Gastrocnemius medialis (tissue), 4 donors: ENCODE measurements at places on chromosomes 1 and 21.

DNA sequence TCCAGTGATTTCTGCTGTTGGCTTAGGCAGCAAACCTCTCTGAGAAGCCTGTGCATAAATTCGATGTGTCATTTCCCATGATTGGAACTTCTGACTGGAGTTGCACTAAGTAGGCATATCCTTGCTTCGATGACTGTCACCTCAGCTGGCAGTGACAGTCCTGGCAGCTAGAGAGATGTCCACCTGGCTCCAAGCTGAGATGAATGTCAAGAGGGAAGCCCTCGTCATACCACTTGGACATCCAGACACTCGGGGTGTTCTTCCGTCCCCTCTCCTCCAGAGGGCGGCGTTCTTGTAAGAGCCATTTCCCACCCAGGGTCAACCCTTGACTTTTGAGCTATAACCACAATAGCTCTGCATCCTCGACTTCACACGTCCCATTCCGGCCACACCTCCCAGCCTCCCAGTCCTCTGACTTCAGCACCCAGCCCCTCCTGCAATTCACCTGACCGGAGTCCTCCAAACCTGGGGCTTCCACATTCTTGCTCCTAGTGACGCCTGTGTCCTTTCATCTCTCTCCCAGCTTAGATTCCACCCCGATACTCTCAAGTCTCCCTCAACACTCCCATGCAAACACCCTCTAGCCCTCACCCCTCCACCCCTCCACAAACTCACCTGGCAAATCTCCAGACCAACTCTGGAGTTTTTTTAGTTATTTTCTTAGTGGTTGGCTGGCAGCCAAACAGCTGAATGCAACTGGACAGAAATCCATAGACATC lies 17.3 kb downstream of the CA6 start:
- DNase-seq: no peak

GRCh38 chr1:155127105-155127966 lies at the start of gene EFNA1:
TSS of gene EFNA1 (plus strand) at chr1:155127876. CDS start at chr1:155127978, 102 bp downstream.
- DNase-seq: peak; percentile 32

DNA sequence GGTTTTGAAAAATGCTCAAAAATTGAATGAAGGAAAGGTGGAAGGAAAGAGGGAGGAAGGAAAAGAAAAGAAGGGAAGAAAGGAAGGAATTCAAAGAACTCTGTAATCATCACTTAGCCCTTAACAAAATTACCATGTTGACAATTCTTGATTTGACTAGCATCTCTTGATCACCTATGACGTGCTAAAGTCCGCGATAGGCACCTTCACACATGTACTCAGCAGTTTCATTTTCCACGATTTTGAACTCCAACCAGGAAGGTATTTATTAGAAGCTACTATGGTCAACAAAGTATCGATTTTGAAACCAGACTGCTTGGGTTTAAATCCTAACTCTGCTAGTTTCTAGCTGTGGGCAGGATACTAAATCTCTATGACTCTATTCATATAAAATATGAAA lies 146.9 kb downstream of the DAB1 start:
- DNase-seq: no peak

DNA sequence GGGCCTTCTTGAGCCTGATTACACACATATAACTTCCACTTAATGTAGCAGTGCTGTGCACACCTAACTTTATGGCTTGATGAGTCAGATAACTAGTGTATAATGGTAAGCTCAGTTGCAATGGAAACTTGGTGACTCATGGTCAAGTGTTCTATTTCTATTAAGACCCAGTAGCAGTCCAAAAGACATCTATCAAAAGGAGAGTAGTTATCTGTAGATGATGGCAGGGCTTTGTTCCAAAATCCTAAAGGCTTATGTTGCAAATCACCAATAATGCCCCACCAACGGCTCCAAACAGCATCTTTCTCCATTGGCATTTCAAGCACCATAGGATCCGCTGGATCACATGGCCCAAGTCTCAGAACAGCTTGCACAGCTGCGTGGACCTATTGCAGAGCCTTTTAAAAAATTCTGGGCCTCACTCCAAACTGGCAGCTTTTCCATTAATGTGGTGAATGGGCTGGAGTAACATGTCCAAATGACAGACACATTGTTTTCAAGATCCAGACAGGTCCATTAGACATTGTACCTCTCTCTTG lies 566.8 kb upstream of the USP24 start:
- peak; percentile 47 for DNase-seq

- no peak for DNase-seq
These were observed 10.0 kb downstream of the MKNK1 start for GRCh38 chr1:46594063-46594462.

DNA sequence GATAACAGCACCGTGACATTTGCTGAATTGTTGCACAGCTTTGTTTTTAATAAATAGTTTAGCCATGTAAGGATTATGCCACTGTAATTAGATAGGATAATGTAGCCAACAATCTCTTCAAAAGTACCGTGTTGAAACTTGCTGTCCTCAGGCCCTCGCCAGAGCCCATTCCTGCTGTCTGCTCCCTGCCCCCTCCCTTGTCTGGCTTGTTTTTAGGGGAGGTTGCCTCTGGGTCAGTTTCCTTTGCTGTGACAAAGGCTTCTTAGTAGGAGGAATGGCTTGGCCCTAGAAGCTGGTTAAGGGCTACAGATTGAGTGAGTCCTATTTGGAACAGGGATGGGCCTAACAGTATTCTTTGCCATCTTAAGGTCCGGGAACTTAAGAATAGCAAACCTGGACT lies 107.9 kb downstream of the LMO4 start:
- DNase-seq: no peak

DNA sequence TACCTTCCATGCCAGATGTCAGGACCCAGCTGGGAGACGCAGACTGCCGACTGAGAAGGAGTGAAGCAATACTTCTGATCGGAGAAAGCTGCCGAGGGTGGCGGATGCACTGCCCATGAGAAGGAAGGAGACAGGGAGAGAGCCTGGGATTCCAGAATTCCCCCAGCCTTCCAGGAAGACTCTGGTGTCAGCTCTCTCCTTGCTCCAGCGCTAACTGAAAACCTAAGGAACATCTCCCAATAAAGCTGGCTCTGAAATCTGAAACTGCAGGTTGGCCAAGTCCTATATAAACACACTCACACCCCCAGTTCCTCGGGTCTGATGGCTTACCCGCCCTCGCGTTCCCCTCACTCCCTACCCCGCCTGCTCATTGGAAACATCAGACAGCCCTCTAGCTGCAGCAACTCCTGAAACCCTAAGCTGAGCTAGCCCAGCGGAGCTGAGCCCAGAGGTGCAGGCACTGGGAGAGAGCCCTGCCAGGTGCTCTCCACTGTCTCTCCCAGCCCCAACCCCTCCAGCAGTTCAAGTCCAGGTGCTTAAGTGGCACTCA lies 52.3 kb downstream of the PLEKHA6 start:
- DNase-seq: no peak

- DNase-seq: no peak
These were observed 93.8 kb upstream of the PRDX6 start for GRCh38 chr1:173383351-173383750.

DNA sequence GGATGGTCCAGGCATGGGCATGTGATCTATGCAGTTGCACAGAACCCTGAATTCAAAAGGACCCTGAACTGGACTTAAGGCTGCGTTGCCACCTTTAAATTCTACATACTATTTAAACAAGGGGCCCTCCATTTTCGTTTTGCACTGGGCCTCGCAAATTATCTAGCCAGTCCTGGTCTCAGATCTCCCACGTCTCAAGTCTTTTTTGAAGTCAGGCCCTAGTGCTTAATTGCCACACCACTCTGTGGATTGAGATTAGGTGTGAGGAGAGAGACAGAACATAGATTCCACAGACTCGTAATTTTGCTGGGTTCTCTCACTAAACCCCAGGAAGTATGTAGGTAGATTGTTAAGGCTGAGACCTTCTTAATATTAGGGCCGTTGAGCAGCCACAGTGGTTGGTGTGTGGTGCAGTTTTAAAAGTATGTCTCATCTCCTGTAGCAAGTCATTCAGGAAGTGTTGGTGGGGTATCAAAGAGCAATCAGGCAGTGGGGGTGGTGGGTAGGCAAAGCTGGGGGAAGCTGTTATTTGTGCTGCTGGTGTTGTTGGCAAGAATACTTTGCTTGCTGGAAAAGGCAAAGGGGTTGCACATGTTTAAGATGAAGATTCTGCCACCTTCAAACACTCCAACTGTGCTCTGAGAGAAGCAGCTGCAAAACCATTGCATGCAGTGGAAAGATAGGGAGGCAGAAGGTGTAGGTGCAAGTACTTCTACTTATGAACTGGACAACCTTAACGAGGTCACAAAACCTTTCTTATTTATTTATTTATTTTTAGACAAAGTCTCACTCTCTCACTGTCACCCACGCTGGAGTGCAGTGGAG lies 11.2 kb downstream of the CD84 start:
- DNase-seq: no peak

DNA sequence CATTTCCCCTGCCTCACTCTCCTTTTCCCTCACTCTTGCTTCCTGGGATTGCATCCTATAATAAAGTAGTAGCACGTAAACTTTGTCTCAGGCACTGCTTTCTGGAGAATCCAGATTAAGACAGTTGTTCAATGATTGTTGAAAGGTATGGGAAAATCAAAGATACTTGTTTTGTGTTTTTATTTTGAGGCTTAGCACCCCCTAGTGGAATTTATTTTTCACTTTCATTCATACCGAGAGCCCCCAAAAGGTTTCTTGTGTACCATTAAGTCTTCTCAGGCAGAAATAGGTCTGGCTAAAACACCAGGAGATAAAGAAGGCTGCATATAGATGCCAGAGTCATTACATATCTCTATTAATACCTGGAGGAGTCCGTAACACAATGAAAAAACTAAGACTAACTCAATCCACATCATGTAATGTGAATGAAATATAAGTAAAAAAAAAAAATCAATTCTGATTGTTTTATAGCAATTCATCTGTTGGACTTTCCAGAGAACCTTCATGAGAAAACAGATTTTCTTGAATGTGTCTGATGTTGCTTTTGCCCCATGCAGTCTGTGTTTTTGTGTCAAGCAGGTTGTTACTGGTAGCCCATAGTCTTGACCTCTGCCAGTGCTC lies 103.5 kb downstream of the RPE65 start:
- DNase-seq: no peak

- no peak for DNase-seq
These were observed 18.0 kb downstream of the MPZL1 start for GRCh38 chr1:167739752-167740151.

GRCh38 chr1:228174482-228175315 lies 9.1 kb downstream of the IBA57 start:
- DNase-seq: peak; percentile 59

DNA sequence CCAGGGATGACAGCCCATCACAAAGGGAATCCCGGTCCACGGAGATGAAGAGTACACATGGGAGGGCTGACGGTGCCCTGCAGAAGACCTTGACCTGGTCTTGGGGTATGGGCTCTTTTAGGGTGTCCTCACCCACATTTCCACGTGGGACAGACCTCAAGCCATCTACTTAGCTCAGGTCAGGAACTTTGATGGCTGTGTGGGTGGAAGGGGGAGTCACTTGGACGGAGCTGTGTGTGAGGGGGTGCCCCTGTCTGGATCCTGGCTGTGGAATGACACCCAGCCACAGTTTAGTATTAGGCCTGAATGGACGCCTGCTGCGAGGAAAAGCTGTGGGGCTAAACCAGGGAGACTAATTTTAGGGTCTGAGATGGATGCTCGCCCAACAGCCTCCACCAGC lies 10.9 kb upstream of the MIXL1 start:
- no peak for DNase-seq

GRCh38 chr21:42661688-42662429 lies 8.4 kb downstream of the PDE9A start:
- no peak for DNase-seq

GRCh38 chr1:46603481-46603857 lies 599 bp downstream of the MKNK1 start:
- no peak for DNase-seq

DNA sequence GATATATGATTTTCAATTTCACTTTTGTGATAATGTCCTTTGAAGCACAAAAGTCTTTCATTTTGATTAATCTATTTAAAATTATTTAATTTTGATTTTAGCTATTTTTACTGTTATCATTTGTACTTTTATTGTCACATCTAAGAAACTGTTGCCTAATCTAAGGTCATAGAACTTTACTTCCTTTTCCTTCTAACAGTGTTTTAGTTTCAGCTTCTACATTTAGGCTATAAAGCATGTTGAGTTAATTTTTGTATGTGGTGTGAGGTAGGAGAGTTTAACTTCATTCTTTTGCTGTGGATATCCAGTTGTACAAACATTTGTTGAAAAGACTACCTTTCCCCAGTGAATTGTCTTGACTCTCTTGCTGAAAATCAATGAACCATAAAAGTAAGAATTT lies 204.5 kb downstream of the TM2D1 start:
- DNase-seq: no peak
